ENCODE measurements at places on chromosomes 4 and X.

DNA sequence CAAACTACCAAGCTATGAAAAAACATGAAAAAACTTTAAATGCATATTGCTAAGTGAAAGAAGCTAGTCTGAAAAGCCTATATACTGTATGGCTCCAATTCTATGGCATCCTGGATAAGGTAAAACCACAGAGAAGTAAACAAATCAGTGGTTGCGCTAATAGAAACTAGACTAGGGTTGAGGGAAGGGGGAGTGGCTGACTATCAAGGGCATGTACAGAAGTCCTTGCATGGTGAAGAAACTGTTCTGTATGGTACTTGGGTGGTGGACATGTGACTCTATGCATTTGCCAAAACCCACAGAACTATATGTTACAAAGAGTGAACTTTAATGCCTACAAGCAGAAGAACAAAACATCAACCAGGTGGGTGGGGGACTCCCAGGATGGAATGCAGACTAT is 96.8 kb downstream of the MTMR1 start:
- DNase-seq, result no peak

DNA sequence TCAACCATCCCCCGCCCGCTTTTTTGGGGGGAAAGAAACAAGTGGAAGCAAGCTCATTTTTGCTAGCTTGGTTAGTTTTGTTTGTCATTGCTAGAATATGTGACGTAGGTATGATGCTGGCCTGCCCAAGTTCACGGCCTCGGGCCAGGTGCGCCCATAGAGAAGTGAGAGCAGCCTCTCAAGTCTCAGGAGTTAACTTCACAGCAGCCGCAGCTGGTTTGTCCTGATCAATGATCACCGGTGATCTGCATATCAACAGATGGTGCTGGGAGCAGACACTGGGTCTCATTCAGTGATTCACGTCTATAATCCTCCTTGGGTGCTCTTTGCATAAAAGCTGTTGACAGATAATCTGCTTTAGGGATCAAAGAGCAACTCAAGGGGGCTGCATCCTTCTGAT is 50.1 kb downstream of the ENPP6 start:
- no peak for DNase-seq

GRCh38 chr4:108890484-108890881 is 127.6 kb upstream of the ETNPPL start:
- no peak for DNase-seq

DNA sequence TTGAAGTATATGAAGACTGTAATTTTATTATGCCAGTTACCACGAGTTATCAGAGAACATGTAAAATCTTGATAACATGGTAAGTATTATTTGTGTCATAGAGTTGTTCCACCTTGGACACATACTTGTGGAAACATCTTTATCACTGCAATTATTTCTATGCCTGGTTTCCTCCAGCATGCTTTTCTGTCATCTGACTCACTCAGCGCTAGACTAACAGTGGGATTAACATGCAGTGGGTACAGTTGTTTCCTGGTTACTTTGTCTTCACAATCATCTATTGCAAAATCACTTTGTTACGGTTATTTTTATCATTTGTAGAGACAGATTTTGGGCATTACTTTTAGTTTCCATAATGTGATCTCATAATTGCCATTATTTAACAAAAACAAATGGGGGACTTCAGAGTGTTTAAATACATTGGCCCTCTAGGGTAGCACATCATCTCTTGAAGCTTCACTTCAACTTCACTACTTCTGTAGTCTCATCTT is at the start of gene STATH:
Gene STATH, plus strand, starts transcription at position 441 of the 491 bp plus-strand sequence. CDS start 2,472 bp downstream, outside the sequence.
- no peak for DNase-seq

GRCh38 chr4:139605516-139605915 is 49.5 kb upstream of the SETD7 start:
- no peak for DNase-seq

DNA sequence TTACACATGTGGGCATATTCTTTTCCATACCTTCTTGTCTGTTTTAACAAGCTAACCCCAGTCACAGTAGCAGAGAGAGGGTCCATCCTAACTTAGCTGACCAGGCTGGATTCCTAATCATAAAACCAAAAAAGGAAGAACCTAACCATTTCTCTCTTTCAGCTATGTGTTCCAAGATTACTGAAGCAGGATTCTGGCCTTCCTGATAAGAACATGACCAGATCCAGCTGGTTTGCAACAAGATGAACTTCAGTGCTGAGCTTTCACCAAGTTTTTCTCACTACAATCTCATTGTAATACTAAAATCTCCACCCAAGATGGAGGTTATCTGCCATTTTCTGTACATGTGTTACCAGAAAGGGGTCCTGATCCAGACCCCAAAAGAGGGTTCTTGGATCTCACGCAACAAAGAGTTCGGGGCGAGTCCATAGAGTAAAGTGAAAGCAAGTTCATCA is 20.4 kb upstream of the UBA6 start:
- DNase-seq, result no peak

- no peak for DNase-seq
Measured at GRCh38 chrX:138648568-138648967, 62.9 kb downstream of the FGF13 start.

DNA sequence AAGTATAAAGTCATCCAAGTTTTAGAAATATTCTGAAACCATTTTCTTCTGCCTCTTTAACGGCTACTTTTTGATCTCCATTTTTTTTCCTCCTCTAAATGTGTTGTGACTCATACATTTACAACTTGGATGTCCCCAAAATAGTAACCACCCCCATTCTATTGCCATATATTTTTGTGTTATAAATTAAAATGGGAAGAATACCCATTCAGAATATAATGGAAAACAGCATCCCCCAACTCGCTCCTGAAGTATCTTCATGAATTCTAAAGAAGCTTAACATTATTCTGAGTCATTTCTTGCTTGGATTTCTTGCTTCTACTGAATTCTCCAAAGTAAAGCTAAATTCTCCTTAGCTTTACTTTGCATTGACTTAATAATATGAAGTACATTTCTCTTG is 92.0 kb upstream of the PTPN13 start:
- no peak for DNase-seq

DNA sequence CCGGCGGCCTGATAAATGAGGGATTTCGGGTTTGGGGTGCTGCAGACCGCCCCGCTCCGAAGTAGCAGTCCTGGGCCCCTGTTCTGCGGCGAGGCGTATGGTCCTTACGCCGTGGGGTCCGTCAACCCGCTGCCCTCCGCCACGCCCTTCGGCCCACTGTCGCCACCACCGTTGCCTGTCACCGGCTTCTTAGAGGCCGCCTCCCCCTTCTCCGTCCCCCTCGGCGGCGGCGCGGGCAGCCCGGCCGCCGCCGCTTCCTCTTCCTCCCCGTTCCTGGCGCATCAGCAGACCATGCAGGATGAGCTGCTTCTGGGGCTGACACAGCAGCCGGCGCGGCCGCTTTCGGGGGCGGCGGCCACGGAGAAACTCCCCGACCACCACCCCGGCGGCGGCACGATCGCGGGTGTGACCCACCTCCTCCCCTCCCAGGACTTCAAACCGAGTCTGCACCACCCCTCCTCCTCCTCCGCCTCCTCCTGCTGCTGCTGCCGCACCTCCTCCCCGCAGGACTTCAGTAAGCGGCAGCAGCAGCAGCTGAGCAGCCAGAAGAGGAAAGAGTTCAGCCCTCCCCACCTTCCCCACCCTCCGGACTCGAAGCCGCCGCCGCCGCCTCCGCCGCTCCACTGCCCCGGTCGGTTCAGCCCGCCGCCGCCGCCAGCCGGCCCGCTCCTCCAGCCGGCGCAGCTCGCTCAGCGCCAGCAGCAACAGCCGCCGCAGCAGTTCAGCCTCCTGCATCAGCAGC is 549 bp downstream of the CPEB2 start:
- peak; percentile 76 for DNase-seq

- no peak for DNase-seq
Measured at GRCh38 chr4:111074523-111075114, 451.7 kb upstream of the PITX2 start.

- DNase-seq, result peak; percentile 65
Measured at GRCh38 chr4:7854697-7855370, 84.8 kb downstream of the AFAP1 start.

GRCh38 chrX:26032111-26032912 is 105.8 kb upstream of the MAGEB18 start:
- no peak for DNase-seq

DNA sequence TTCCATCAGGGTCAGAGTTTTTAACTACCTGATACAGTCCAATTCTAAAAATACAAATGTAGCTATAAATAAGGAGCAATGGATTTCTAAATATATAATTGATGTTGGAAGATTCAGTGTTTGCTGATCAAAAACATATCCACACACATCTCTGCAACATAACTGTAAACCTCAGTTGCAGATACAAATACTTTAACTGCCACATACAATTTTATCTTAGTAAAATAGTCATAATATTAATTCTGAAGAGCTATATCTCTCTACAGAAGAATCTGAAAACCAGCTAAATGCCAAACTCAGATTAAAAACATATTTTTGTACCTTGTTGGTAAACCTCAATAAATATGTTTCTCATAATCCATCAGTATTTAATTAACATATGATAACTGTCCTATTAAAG is 674.3 kb upstream of the INTU start:
- DNase-seq, result no peak

DNA sequence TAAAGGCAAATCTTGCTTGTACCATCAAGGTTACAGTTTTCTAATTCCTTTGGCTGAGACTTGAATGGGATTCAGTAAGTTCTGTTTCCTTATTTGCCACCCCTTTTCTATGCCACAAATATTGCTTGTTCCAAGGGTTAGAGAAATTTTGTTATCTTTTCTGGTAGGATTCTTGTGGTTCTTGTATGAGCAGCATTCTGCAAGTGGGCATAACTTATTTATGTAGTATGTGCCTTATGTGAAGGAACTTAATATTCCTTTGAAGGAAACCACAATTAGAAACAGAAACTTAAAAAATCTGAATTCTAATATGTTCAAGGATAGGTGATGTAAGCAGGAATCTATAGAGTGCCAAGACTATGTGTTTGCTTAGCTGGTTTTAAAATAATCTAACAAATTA is 53.1 kb upstream of the TSPAN5 start:
- no peak for DNase-seq

- no peak for DNase-seq
Measured at GRCh38 chr4:98919996-98920395, 8.9 kb downstream of the EIF4E start.

All from activated effector memory CD4-positive, alpha-beta T cell treated with Interleukin-2 at 50 U/mL for 16 hours (primary cell).